Ureter (tissue), 1 donor: ENCODE measurements at places on chromosomes 5 and 9. TPM values are rescaled to one million over a fixed set of nuclear protein-coding genes. Genes with fewer than 3 reads are reported as not detected.

GRCh38 chr5:174489920-174490597, 234.3 kb upstream of the MSX2 start:
- no peak for DNase-seq

GRCh38 chr5:68315679-68316271, 100.2 kb downstream of the PIK3R1 start:
- no peak for DNase-seq

DNA sequence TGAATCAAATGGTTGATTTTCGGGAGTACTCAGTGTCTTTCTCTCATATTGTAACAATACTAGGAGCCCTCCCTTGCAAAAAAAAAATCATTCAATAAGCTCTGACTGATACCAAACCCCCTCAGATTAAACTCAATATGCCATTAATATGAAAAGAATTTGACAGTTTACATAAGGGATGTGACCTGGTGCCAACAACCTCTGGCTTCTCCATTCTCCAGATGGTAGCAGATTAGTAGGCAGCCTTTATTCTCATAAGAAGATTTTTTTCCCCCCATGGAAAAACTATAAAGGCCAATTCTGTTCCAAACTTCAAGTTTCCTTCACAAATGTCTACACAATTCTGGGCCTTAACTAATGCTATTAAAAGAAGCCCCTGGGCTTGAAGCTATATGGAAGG, 96.5 kb downstream of the EFNA5 start:
- DNase-seq = no peak

DNA sequence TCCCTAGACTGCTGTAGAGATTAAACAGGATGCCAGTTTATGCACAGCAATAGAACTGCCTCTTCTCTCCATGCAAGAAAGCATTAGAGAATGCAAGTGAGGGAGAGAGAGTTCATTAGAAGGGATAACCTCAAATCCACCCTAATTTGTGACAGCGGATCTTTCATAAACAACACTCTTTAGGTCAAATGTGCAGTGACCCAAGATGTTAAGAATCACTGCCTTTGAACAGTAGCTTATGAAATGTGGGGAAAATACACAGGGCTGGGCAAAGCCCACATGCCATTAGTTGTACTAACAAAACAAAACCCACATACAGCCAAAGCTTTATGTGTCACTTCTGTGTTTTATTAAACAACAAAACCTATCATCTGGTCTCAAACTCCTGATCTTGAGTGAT, 36.2 kb upstream of the POU4F3 start:
- DNase-seq = no peak

DNA sequence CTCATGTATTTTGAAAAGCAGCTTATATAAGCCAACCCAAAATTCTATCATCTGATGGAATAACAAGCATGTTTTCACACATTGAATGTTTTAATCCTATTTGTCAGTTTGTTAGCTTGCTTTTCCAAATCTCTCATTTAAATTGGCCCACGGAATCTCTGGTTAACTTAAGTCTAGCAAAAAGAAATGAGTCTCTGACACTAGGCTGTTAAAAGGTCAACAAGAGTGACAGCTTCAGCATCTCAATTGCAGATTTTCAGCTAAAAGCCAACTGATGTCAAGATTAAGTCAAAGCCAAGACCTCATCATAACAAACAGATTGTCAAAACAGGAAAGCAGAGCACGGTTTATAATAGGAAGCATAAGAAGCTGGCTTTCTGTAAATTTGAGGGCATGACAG, 49.4 kb upstream of the CDH9 start:
- DNase-seq = no peak

GRCh38 chr5:153756540-153756939, 266.1 kb downstream of the GRIA1 start:
- DNase-seq = no peak

DNA sequence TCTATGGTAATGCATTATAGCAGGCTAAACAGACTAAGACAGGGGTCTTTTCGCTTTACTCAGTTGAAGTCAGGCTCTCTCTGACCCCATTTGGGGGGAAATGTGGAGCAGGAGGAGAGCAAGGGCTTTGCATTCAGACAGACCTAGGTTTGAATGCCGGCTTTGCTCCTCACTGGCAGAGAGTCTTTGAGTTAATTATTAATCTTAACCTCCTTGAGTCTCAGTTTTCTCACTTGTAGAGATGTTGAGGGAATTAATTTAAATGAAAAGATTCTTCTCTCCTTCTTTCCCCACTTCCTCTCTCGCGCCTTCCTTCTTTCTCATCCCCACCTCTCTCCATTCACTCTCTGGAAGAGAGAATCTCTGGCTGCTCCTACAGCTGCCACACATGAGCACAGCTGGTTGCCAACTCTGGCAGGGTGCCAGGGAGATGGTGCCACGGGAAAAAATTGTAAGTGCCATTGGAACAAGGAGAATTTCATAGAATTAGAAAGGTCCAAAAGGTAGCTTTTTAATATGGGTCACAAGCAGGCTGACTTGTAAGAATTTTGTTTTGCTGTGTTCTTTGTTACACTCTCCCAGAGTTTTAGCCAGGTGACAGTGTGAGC, 25.2 kb upstream of the GLRA1 start:
- DNase-seq = no peak

- no peak for DNase-seq
Measured at GRCh38 chr9:83701769-83702168, 6.0 kb downstream of the UBQLN1 start.

DNA sequence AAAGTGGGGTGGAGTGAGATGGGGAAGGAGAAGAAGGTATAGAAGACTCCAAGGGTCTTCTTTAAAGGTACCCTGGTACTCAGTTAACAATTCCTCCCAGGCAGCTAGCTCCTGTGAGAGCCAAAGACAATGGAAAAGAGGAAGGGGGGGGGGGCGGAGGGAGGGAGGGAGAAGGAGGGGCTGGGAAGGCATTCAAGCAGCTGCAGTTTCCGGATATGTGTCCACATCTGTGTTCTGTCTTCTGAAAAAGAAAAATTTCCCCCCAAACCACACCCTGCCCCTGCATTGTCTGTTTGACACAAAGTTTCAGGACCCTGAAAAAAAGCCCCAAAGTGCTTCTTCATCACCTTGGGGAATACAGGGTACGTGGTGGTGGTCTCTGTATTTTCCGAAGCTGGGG, 11.1 kb downstream of the SPRY4 start:
- DNase-seq = no peak

DNA sequence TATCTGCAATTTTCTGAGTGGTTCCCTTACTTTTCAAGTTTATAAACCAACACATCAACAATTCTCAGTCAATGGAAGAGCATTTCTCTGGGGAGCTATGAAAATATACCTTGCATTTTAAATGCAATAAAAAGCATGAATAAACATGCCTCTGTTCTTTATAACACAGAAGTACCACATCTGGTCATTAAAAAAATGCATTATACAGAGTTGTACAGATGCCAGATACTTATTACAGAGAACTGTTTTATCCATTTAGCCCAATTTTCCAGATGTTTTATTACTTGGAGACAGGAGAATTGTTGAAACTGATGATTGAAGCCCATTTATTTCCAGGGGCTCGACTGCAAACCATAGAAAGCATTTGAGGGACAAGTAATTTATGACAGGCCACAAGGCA, 19.2 kb upstream of the HEXB start:
- DNase-seq = no peak

ADRB2 gene
- total RNA-seq = 5.7 TPM

IL33 gene
- 49.7 TPM for total RNA-seq

EDIL3 gene
- total RNA-seq = 6.8 TPM

ANGPTL2 gene
- 22.2 TPM for total RNA-seq

ZNF474 gene
- total RNA-seq = 0.26 TPM

MARCOL gene
- total RNA-seq = not detected
